ENCODE measurements at places on chromosomes 12 and 14. TPM values are rescaled to one million over a fixed set of nuclear protein-coding genes. Genes with fewer than 3 reads are reported as not detected.

TAS2R46 gene
- not detected for total RNA-seq

ITGB7 gene
- total RNA-seq, result 5.2 TPM

NDUFB1 gene
- 487 TPM for total RNA-seq

CCDC38 gene
- total RNA-seq, result not detected

SDR9C7 gene
- 5.1 TPM for total RNA-seq

LALBA gene
- total RNA-seq, result not detected

FLRT2 gene
- total RNA-seq, result 41.2 TPM

DCN gene
- 7.9 TPM for total RNA-seq

VPS33A gene
- total RNA-seq, result 11.0 TPM

RNASE11 gene
- total RNA-seq, result not detected

GPR137C gene
- not detected for total RNA-seq

PPP2R3C gene
- 5.1 TPM for total RNA-seq

VAMP1 gene
- 1.8 TPM for total RNA-seq

RNASE12 gene
- total RNA-seq, result not detected

DAO gene
- not detected for total RNA-seq

TGM1 gene
- total RNA-seq, result 229 TPM

ACSS3 gene
- total RNA-seq, result not detected

POTEM gene
- total RNA-seq, result not detected

LTB4R2 gene
- total RNA-seq, result 59.3 TPM

NANOG gene
- under 0.01 TPM for total RNA-seq

Measured in airway epithelial cell (primary cell).